Upper lobe of left lung (tissue), 6 donors: ENCODE measurements at places on chromosomes 4 and X. TPM values are rescaled to one million over a fixed set of nuclear protein-coding genes. Genes with fewer than 3 reads are reported as not detected.

- no peak for DNase-seq
These were observed 1071.5 kb downstream of the PCDH7 start for GRCh38 chr4:31791666-31792065.

The CPEB2 gene
- total RNA-seq: 24.8 TPM

DNA sequence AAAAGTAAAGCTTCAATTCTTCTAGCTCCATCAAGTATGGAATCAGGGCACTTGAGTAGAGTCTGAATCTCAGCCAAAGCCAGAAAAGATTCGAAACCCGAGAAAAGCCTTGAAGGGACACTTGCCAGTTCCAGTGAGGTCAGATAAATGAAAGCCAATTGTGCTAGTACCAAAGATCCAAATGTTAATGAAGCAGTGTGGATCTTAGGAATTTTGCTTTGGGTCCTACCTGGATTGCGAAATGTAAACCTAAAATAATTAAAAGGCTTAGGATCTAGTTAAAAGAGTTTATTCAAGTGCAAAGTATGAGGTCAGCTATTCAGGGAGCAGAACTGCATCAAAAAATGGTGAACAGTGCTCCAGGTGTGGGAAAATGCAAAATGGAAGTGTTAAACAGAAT, 552.6 kb downstream of the NAP1L3 start:
- DNase-seq: no peak

The RNF150 gene
- total RNA-seq: 1.1 TPM

The PPP1R3F gene
- 7.1 TPM for total RNA-seq

- DNase-seq: peak; percentile 59
These were observed 614.7 kb upstream of the EPHA5 start for GRCh38 chr4:66284991-66285451.

The VEGFC gene
- 6.3 TPM for total RNA-seq

The SRPX2 gene
- total RNA-seq: 39.8 TPM

DNA sequence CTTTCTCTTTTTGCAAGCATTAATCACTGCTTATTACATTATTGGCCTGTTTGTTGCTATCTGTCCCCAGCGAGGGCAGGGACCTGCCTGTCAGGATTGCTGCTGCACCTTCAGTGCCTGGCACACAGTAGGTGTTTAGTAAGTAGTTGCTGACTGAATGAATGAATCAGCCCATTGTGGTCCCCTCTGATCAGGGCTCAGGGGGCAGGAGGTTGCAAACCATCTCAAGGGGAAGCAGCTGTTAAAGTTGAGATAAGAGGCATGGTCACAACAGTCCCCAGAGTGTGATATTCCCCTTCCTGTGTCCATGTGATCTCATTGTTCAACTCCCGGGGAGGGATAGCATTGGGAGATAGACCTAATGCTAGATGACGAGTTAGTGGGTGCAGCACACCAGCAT, 85.4 kb downstream of the WFS1 start:
- no peak for DNase-seq

- DNase-seq: no peak
These were observed 284.5 kb downstream of the GASK1B start for GRCh38 chr4:157888281-157888680.

- no peak for DNase-seq
These were observed 68.4 kb downstream of the MAOB start for GRCh38 chrX:43813898-43814297.

DNA sequence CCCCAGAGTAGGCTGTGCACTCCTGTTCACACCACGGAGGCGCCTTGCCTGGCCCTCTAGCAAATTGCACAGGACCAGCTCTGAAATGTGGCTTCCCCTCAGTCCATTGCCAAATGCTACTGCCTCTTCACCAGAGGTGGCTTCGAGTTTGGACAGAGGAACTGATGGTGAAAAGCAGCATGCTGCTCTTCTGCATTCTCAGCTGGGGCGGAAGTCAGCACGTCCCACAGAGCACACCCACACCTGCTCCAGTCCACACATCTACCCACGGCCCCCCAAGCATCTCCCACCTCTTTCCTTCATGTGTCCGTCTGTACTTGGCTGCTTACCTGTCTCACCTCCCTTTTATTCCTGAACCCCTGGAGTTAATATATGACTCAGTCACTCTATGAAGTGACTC, 43.5 kb downstream of the LRP2BP start:
- DNase-seq: no peak
